OCI-M1 (cell line): ENCODE measurements at places on chromosomes 11 and 22.

- no peak for DNase-seq
These were observed 110.8 kb upstream of the CD82 start for GRCh38 chr11:44454666-44455065.

DNA sequence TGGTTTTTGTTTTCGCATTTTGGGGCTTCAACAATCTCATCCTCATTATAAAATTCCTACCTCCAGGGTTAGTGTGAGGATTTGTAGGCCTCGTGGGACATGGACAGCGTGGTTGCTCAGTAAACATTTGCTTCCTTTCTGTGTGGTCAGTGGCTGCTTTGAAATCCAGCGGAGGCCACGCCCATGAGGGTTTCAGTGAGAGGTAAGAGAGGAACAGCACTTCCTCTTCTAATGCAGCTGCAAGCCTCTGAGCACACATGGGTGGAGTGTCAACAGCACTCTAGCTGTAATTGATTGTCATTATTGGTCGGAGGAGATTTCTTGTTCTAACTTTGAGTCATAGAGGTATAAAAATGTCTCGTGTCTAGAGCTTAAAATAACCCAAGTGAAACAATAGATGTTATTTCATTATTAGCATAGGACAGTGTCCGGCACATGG is 6.0 kb upstream of the ARHGAP42 start:
- peak; percentile 88 for DNase-seq

DNA sequence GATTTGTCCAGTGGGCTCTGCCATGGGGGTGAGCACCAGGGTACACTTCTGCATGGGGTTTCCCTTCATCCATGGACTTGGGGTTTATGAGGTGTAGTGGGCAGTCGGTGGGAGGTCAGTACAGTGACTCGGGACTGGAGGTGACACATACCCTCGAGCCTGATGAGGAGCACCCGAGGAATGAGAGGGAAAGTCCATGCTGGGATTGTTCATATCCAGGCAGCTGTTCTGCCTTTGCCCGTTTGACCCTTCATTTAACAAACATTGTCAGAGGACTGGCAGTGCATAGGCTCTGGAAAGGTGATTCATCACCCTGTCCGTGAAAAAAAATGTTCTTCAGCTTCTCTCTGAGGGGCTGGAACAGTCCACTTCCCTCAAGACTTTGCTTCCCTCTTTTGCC is 2.7 kb downstream of the NAV2 start:
- DNase-seq = no peak

GRCh38 chr11:22467741-22468140 is 129.6 kb downstream of the SLC17A6 start:
- no peak for DNase-seq

GRCh38 chr11:68053117-68053516 is 14.3 kb downstream of the TCIRG1 start:
- no peak for DNase-seq

GRCh38 chr11:85685820-85686459 is at the start of gene CCDC89:
CCDC89 (minus strand) TSS chr11:85686195; CDS start chr11:85686130, 65 bp downstream.
- DNase-seq = no peak

DNA sequence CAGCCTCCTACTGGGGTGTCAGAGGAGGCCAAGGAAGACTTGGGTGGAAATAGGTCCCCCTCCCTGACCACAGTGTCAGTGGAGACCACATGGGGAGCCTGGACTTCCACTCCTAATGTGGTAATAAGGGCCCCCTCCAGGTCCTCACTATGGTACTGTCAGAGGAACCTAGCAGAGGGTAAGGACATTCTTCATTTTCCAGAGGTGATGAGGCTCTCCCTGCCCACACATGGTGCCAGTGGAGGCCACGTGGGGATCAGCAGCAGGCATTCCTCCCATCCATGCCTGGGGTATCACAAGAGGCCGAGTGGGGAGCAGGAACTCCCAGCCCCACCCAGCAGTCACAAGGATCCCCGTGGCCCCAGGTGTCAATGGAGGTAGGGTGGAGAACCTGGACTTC is 6.5 kb upstream of the CLDN5 start:
- no peak for DNase-seq
